Epithelial cell of alveolus of lung (primary cell): ENCODE measurements at places on chromosomes 13 and 19. TPM values are rescaled to one million over a fixed set of nuclear protein-coding genes. Genes with fewer than 3 reads are reported as not detected.

The CXCL17 gene
- not detected in 2 replicates for total RNA-seq

The ZNF211 gene
- 6.7 and 11.2 TPM in 2 replicates for total RNA-seq

The FCAR gene
- not detected in 2 replicates for total RNA-seq

The AKAP11 gene
- 25.2 and 35.2 TPM in 2 replicates for total RNA-seq

The SHD gene
- 2.2 TPM in 1 of 2 replicates, not detected in the other for total RNA-seq

The ZNF729 gene
- not detected in 2 replicates for total RNA-seq

The IFNL1 gene
- not detected in 2 replicates for total RNA-seq

The KLK3 gene
- total RNA-seq = not detected in 2 replicates

The WTIP gene
- 20.1 and 24.3 TPM in 2 replicates for total RNA-seq

The COG3 gene
- total RNA-seq = 17.8 and 27.2 TPM in 2 replicates

The CNFN gene
- 1.8 TPM in 1 of 2 replicates, not detected in the other for total RNA-seq
